ENCODE measurements at places on chromosomes 12 and 14.

GRCh38 chr12:66768293-66768692 is 89.4 kb upstream of the GRIP1 start:
- DNase-seq = no peak

GRCh38 chr12:47863985-47864384 is 40.8 kb downstream of the VDR start:
- no peak for DNase-seq

GRCh38 chr12:123391546-123392343 is 7.8 kb downstream of the KMT5A start:
- no peak for DNase-seq

DNA sequence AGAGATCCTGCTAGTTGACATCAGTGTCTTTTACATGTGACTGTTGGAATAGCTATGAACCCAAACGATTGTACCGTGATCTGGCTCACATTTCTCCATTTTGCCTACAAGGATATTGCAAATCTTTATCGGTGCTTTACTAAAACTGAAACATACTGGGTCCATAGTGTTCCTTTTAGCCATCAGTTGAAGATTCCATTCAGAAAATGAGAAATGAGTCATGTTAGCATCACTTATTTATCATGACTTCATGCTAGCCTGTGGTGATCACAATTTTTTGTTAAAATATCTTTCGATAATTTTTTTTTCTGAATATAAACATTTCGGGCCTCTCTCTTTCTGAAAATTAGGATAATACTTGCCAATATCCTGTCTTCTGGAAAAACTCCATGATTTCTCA is 210.3 kb downstream of the EGLN3 start:
- peak; percentile 56 for DNase-seq

GRCh38 chr12:58593557-58594304 is 326.6 kb downstream of the LRIG3 start:
- DNase-seq = no peak

DNA sequence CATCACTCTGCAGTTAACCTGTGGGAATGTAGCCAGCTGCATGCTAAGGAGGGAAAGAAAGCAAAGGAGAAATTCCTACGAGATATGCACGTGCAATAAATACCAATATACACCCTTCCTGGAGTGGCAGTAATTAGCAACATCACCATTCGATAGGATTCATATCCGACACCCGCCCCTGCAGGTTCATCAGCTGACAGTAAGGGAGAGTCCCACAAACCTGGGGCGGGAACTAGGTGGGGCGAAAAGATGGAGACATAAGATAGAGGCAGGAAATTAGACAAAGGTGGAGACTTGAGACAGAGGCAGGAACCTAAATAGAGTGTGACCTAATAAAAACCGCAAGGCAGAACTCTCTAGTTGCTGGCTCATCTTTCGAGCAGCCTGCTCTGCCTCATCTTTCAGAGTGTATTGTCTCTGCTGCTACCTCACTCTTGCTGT is 51.6 kb downstream of the PLEKHG3 start:
- peak; percentile 58 for DNase-seq

GRCh38 chr12:93790472-93791152 is 113.4 kb downstream of the CRADD start:
- DNase-seq = peak; percentile 93

DNA sequence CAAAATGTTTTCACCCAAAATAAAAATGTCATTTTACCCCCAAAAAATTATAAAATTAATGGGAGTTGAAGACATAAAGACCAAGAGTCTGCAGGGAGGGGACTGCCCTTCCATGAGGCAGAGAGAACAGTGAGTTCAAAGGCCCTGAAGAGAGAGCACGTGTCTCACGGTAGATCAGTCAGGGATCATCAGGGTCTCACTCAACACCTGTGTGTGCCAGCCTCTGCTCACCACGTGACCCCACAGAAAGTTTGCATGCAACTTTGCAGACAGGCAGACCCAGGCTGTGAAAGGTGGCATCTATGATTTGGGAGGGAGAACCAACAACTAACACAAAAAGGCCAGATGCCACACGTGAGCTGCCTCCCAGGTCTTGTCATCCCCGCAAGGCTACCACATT is 33.1 kb downstream of the CLMN start:
- DNase-seq = no peak

- peak; percentile 84 for DNase-seq
Observed at GRCh38 chr12:3132636-3133404, 55.6 kb downstream of the TSPAN9 start.

DNA sequence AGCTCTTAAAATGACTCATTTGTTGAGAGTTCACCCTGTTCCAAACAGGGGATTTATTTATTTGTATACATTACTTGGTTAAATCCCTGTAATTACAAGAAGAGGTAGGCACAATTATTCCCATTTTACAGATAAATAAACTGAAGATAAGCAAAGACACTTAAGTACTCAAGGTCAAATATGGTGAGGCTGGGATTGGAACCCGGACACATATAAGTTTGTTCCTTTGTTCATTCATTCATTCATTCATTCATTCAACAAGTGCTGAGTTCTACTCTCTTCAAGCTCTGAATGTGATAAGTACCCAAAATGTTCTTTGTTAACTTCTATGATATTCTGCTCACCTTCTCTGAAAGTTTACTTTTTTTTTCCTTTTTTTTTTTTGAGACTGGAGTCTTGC is 2.4 kb upstream of the TRIM9 start:
- no peak for DNase-seq

- DNase-seq = no peak
Observed at GRCh38 chr14:26385310-26385709, 212.5 kb downstream of the NOVA1 start.

GRCh38 chr14:76250302-76250701 is 98.6 kb downstream of the GPATCH2L start:
- DNase-seq = no peak

GRCh38 chr14:33682760-33683159 is 268.1 kb downstream of the EGLN3 start:
- DNase-seq = peak; percentile 79

DNA sequence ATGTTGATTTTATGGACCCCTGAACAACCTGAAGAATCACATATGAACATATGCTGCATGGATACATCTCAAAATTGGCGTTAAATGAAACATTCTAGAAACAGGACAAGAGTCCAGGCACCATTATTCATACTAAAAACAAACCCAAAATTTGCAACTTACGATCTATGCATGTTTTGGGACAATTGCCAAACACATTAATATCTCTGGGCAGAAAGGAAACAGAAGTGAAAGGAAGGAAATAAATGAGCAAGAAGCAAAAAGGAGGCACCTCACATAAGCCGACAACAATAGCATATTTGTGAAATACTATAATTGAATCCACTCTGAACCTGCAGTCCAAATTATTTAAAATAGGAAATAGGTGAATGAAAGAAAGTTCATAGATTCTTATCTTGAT is 1505.3 kb downstream of the AACS start:
- no peak for DNase-seq

GRCh38 chr12:95417372-95417771 is 56.6 kb upstream of the METAP2 start:
- no peak for DNase-seq

DNA sequence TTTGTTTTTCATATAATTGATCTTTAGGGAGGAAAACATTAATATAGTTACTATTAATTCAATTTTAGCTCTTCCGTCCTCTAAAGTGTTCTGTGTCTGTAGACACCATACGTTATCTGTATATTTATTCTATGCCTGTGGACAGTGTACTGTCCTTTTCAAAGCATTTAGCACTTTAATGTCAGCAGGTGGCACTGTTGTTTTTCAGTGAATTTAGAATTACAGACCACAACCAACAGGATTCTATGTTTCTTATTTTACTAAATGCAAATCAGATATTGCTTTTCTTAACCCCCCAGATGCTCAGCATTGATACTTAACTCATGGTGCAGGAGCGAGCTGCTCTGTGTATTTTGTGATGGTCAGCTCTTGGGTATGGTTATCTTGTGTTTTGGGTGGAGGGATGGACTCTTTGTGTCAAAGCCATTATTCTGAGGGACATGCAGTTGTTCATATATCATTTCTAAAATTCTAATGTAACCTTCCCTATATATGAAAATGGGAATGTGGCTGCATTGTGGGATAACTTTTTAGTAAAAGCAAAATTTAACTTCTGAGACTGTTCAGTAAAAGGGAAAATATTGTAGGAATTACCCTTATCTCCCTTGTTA is 65.2 kb downstream of the PAPOLA start:
- peak; percentile 45 for DNase-seq

- no peak for DNase-seq
Observed at GRCh38 chr12:122875590-122876220, 20.2 kb downstream of the VPS37B start.

DNA sequence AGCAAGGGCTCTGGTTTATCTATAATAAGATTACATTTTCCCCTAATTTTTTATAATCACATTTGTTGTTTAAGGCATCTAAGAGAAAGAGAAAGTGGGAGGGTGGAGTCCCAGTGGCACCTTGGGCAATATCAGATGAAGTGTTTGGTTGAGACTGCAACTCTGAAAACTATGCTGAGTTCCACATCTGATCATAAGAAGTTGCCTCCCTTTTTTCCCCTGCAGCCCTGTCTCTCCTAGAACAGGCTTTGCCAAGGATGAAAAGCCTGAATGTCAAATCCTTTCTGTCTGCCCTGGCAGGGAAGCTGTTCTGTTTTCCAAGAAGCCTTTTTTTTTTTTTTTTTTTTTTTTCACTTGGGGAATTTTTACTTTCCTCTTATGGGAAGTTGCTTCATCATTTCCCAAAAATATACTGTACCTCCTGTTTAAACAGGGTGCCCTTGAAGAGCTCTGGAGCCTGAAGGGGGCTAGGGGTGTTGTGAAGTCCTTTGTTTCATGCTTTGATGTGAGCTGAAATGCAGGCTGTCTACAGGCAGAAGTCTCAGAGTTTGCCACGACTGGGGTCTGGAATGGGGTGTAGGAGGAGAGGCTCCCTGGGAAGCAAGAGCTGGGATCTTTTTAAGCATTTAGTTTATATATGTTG is 71.3 kb downstream of the SUSD6 start:
- no peak for DNase-seq

- peak; percentile 0 for DNase-seq
Observed at GRCh38 chr12:97716356-97716755, 253.8 kb downstream of the RMST start.

- DNase-seq = no peak
Observed at GRCh38 chr12:16604596-16605252, 1.2 kb downstream of the LMO3 start.

- peak; percentile 81 for DNase-seq
Observed at GRCh38 chr12:88237954-88238353, 95.8 kb downstream of the TMTC3 start.

- no peak for DNase-seq
Observed at GRCh38 chr12:41439801-41440200, 251.7 kb downstream of the PDZRN4 start.

DNA sequence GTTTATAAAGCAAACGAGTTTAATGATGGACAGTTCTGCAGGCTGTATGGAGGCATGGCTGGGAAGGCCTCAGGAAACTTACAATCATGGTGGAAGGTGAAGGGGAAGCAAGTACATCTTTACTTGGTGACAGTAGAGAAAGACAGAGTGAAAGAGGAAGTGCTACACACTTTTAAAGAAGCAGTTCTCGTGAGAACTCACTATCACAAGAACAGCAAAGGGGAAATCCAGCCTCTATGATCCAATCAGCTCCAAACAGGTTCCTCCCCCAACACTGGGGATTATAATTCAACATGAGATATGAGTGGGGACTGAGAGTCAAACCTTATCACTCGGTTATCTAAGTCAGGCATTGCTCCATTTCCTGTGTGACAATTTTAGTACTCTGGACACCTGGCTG is 189.9 kb upstream of the CNTN1 start:
- no peak for DNase-seq

DNA sequence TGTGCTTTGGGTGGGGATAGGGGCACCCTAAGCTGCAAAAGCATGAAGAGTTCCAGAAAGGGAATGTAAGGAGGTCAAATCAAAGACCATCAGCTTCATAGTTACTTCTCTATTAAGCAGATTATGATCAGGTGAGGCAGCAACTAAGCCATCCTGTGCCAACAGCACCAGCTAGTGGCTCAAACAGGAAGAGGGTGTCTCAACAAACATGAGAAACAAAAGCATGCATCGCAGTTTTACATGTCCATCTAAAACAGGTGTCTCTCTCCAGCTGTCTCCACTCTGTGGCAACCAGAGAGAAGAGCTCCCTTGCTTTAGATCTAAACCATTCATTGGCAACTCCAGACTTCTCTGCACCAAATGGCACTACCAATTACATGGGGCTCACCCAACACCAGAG is 52.9 kb downstream of the ACTN1 start:
- DNase-seq = no peak

DNA sequence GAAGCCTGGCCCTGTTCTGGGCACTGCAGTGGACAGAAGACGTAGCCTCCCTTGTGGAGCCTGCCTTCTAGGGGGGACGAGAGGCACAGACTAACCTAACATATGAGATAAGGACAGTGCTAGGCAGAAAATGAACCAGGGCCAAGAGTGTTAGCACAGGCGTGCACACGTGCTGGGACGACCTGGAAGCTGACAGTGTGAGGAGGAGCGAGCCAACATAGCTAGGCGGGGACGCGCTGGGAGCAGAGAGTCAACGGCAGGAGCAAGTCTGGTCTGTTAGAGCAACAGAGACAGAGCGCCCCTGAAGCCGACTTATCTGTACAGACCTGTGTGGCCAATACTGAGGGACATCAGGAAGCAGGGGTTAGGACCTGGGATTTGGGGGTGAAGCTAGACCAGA is 8.0 kb downstream of the PXMP2 start:
- no peak for DNase-seq

GRCh38 chr12:71840231-71840847 is 780 bp downstream of the TBC1D15 start:
- DNase-seq = peak; percentile 59

GRCh38 chr12:127677537-127678131 is 589.3 kb upstream of the TMEM132C start:
- DNase-seq = peak; percentile 81

GRCh38 chr14:39318574-39318973 is 84.9 kb downstream of the MIA2 start:
- no peak for DNase-seq

DNA sequence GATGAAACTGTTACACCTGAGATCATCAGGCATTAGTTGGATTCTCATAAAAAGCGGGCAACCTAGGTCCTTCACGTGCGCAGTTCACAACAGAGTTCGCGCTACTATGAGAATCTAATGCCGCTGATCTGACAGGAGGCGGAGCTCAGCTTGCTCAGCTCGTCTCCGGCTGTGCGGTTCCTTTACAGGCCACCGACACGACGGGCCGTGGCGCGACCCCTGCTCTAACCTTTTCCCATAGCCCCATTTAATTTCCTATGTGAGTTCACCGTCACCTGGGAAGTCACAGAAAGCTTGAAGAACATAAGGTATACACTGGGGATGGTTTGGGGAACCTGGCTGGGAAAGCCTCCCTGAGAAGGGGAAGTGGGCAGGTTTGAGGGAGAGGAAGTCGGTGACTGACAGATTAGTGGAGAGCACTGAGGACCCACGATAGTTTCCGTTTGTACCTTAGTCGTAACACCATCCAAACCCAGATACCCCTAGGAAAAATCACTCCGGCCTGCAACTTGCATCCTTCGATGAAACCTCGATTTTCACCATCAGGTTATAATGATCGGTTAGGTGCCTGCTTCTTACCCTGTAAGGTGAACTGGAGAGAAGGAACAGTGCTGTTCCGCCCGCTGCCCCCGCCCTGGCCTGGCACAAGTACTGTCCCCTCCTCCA is 2.8 kb upstream of the AAAS start:
- DNase-seq = peak; percentile 12

- DNase-seq = no peak
Observed at GRCh38 chr14:62994096-62994495, 51.2 kb downstream of the KCNH5 start.

- DNase-seq = peak; percentile 46
Observed at GRCh38 chr12:88922816-88923215, 342.5 kb upstream of the KITLG start.

Data from fibroblast of skin of back (primary cell).